Activated CD4-positive, alpha-beta T cell treated with anti-CD3 and anti-CD28 coated beads, Interleukin-2, amount 50 U/mL, for 48 hours (primary cell): ENCODE measurements at places on chromosomes 7 and 10.
A peak's percentile ranks its signal among the peaks of the same experiment; 100 is the strongest.

DNA sequence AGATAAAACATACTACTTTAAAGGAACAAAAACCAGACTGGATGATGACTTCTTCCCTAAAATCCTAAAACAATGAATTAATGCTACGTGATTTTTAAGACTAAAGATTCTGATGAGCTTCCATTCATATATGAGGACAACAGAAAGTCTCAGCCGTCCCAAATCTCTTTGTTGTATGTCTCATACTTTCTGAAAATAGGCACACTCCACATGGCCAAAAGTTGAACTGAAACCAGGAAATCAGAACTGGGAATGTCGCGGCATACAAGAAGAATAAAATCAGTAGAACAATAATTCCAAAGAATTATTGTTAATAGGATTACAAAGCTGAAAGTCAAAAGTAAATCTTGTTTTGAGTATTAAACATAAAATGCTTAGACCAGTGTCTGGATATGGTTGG is 195.4 kb upstream of the GHITM start:
- no peak for DNase-seq

- DNase-seq = no peak
Observed at GRCh38 chr10:75103881-75104686, 7.4 kb upstream of the SAMD8 start.

DNA sequence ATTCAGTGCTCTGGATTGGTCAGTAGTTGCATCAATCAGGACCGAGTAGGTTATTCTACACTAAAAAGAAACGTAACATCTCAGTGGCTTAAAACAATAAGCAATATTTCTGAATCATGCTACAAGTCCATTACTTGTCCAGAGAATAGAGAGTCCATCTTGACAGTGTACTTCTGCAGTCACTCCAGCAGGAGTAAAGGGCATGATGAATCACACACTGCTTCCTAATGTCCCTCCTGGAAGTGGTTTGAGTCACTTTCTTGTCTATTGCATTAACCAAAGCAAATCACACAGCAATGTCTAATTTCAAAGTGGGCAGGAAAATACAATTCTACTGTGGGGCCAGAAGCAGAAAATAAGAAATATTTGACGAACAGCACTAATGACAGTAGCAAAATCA is 124.8 kb downstream of the TSPAN12 start:
- no peak for DNase-seq

- peak; percentile 21 for DNase-seq
Observed at GRCh38 chr10:88271761-88272543, 311.2 kb downstream of the RNLS start.

DNA sequence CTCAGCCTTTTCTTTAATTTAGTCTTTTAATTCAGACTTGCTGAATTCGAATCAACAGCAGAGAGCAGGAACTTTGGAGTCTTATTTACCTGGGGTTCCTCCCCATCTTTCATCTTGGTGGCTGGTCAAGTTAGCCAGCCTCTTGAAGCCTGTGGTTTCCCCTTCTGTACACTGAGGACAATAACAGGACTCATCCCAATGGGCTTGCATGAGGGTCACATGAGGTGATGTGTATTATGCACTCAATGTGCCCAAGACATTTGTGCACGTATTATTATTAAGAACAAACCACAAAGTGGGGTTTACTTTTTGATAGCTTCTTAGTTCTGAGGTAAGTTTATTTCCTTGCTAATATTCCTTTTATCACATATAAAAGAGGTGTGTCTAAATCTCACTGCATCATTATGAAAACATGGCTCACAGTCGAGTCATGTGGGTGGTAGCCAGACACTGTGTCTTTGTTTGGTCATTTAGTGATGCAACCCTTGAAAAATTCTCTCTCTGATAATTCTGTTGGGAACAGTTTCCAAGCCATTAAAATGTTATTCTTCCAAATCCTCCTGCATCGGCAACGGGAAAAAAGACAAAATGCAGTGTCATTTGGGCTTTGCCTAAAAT is 86.5 kb upstream of the GRB10 start:
- DNase-seq = no peak

- DNase-seq = peak; percentile 9
Observed at GRCh38 chr10:29804025-29804852, 169.5 kb upstream of the SVIL start.

DNA sequence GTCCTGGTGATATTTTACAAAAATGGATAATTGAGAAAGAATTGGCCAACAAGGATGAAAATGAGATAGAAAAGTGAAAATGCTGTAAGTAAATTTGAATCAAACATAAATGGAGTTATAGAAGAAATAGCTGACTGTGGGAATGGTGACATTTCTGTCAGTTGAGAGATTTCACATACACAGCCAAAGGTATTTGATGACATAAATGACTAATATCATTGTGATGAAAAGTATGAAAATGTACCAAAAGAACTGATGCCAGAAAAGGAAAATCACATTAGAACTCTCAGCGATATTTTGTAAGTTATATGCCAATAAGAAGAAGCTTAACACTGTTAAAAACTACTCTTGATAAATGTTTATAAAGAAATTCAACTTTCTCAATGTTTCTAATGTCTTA is 54.9 kb downstream of the TFPI2 start:
- DNase-seq = no peak

- DNase-seq = no peak
Observed at GRCh38 chr7:27031289-27032172, 64.3 kb downstream of the HOXA1 start.

- DNase-seq = no peak
Observed at GRCh38 chr10:117541405-117541908, 1.1 kb upstream of the EMX2 start.

- DNase-seq = no peak
Observed at GRCh38 chr7:52233248-52233647, 802.2 kb upstream of the POM121L12 start.

DNA sequence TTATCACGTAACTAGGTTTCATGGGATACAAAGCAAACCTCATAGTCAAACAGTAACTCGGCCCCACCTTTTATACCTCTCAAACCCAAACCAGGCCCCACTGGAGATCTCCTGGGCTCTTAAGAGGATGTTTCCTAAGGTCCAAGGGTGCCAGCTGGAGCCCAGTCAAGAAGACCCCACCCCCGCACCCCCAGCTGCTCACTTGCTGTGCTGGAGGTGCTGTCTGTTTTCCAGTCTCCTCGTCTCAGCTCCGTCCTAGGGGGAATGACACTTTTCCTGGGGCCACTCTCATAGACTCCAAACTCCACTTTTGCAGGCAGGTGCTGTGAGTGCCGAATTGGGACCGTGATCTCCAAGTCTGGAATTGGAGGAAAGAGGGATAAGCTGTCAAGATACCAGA is 22.7 kb upstream of the TM9SF3 start:
- no peak for DNase-seq

- DNase-seq = no peak
Observed at GRCh38 chr7:147646568-147646967, 944.0 kb upstream of the C7orf33 start.

DNA sequence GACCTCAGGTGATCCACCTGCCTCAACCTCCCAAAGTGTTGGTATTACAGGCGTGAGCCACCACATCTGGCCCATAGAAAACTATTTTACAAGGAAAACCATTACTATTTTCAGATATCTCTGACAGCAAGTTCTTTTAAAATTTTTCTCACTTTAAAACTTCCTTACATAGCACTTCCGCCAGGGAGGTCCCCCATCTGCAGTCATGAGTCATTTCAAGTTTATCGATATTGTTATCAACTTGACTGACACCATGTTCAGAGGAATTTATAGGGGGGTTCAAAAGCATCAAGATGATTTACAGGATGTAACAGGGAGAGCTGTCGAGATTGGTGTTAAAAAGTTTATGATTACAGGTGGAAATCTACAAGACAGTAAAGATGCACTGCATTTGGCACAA is 88.8 kb downstream of the NRBF2 start:
- DNase-seq = no peak

DNA sequence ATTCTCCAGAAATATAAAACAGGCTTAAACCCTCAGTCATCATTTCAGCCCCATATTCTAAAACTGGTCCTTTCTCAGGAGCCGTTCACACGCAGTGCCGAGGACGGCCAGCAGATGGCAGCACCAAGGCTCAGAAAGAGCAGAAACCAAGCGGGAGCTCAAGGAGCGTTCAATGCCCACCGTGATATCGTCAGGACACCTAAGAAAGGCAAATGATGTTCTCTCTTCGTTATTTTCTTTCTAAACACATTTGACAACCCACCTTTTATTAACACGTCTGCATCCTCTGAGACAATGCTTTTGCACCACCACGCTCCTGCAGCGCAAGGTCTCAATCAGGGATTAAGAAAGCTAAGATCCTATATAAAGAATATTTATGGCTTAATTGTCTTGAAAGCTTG is 45.7 kb upstream of the RBM33 start:
- peak; percentile 93 for DNase-seq

DNA sequence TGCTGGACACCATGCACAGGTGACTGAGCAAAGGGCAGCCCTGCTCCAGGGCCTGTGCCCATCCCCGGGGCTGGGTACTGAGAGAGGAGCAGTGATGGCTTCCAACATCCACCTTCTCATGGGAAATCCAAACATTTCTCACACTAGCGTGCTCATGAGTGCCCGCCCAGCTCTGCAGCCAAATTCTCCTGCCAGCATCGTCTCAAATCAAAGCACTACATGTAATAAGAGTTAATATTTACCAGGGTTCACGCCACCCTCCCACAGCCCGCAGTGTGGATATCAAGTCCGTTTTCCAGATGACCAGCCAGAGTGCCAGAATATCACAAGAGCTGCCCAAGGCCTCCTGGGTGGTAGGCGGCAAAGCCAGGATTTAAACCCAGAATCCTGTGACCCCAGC is 12.1 kb downstream of the IL15RA start:
- no peak for DNase-seq

GRCh38 chr7:108010377-108010776 is 7.4 kb upstream of the LAMB1 start:
- DNase-seq = no peak

GRCh38 chr7:7816084-7816483 is 97.7 kb upstream of the RPA3 start:
- no peak for DNase-seq

DNA sequence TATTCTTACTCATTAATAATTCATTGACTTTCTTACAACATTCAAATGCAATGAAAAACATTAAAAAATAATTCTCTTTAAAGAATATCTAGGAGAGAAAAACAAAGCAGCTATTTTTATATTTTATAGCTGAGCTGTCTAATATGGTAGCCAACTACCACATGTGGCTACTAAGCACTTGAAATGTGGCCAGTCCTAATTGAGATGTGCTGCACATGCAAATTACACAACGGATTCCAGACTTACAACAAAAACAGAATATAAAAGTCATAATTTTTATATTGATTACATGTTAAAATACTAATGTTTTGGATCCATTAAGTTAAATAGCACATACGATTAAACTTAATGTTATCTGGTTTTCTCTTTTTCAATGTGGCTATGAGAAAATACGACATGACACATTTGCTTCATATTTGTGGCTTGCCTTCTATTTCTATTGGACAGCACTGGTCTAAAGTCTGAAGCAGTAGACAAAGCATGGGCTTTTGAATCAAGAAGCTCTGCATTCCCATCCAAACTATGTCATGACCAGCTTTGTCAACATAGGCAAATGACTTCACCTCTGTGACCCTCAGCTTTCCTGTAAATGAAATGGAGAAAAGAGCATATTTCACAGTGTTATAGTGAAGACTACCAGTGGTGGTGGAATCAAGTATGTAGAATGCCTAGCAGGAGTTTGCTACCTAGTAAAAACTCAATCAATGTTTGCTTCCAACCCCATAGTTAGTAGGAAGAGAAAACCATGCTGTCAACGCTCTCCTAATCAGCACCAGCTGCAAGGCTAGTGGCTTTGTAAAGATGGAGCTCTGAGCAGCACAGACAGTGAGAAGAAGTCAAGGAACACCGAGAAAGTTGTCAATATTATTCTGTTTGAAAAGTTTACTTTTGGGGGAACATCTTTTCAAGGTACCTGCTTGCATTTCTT is 37.1 kb upstream of the GDF10 start:
- DNase-seq = no peak

DNA sequence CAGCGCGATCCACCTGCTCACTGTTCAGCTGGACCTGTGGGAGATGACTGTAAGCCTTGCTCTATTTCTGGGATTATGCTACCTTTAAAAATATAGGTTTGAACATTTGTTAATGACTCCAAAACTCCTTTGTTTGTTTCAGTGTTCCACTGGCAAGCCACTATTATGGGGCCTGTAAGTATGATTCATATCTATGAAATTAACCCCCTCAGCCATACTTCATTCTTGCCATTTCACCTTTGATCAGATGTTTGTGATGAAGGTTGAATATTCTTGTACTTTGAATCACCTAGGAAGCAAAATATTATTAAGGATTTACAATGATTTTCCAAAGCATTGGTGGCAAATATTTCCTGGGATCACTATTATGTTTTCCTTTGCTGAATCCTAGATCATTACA is 23.9 kb upstream of the TFAM start:
- no peak for DNase-seq

DNA sequence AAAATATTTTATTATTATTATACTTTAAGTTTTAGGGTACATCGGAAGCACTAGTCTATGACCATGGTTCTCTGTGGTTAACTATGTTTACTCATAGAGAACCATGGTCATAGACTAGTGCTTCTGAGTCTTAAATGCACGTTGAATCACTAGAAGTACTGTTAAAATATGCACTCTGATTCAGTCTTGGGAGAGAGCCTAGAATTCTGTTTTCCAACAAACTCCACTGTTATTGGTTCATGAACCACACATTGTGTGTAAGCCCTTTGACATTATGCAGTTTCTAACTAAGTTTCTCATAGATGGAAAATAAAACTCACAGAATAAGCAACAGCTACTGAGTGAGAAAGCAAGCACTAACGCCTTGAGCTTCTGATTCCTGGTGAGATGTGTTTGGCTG is 1120.6 kb downstream of the SORCS1 start:
- no peak for DNase-seq

- DNase-seq = no peak
Observed at GRCh38 chr7:157498657-157499056, 161.9 kb downstream of the DNAJB6 start.

DNA sequence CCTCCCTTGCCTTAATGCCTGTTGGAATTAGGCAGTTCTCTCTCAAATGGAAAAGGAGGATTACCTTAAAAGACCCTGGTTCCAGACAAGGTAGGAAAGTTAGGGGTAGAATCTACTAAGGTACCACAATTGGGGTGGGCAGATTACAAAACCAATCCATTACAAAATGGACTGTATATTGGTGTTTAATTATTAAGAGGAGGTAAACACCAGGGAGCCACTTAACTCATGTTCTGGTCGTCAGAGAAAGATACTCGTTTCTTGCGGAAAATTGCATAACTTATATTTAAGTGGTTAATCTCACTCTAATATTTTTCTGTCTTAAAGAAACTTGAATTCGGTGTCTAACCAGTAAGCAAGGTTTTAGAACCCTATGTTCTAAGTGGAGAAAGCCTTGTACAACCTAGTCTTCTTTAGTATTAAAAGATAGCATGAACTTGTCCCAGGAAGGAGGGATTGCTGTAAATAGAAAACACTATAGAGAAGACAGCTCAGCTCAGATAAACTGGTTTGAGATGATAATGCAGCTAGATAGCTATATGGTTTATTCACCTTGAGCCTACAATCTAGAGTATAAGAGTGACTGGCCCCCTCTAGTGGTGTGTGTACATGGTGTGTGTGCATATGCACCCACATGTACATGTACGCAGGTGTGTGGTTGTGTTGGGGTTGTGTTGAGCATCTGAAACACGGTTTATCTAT is 58.0 kb upstream of the STRIP2 start:
- peak; percentile 68 for DNase-seq
